ENCODE measurements at places on chromosomes 5 and 9.

- no peak for DNase-seq
These were observed 11.4 kb upstream of the GDA start for GRCh38 chr9:72137697-72138365.

GRCh38 chr9:10104774-10105173, 508.0 kb downstream of the PTPRD start:
- DNase-seq, result no peak

DNA sequence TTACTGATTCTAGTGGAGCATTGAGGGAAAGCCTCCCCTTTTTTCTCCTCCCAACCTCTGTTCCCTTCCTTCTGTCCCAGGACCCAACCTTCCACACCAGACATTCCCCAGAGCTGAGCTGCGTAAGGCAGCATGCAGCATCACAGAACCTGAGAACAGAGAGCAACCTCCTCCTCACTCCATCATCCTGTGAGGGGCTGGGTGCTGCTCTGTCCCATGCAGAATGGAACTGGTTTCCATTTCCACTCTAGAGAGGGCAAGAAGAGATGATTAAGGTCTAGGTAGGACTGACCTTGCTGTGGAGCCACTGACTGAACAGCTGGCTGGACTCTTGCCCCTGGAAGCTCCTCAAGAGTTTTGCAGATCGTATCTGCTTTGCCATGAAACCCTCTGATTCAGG, 30.1 kb upstream of the IL7R start:
- DNase-seq, result peak; percentile 48

- DNase-seq, result peak; percentile 87
These were observed 438 bp downstream of the SOX30 start for GRCh38 chr5:157651623-157652376.
